ENCODE measurements at places on chromosomes 12 and 14. TPM values are rescaled to one million over a fixed set of nuclear protein-coding genes. Genes with fewer than 3 reads are reported as not detected.

Gene NTF3
- not detected for total RNA-seq

Gene PSMA3
- total RNA-seq: 284 TPM

Gene RGS6
- 3.1 TPM for total RNA-seq

Gene TMEM132C
- total RNA-seq: not detected

Gene CPNE6
- total RNA-seq: 0.12 TPM

Gene EPYC
- not detected for total RNA-seq

Gene TMEM233
- not detected for total RNA-seq

Gene A2M
- not detected for total RNA-seq

Gene LTBR
- 0.30 TPM for total RNA-seq

Gene ADGRD1
- 2.2 TPM for total RNA-seq

Gene RDH16
- total RNA-seq: 0.35 TPM

Gene SCNN1A
- total RNA-seq: 0.49 TPM

Gene CISTR
- not detected for total RNA-seq

Gene OLR1
- total RNA-seq: not detected

Gene KCNC2
- total RNA-seq: not detected

Gene DGLUCY
- 176 TPM for total RNA-seq

Gene OR4N5
- total RNA-seq: not detected

Gene ACOT6
- not detected for total RNA-seq

Gene NTS
- not detected for total RNA-seq

Gene DPPA3
- not detected for total RNA-seq

Gene PROX2
- total RNA-seq: 0.21 TPM

Gene MMP19
- total RNA-seq: not detected

Gene RPS6KL1
- total RNA-seq: 3.6 TPM

Gene RBMS2
- total RNA-seq: 9.3 TPM

Gene GLIPR1L1
- not detected for total RNA-seq

Gene DYNLL1
- total RNA-seq: 264 TPM

Gene INHBC
- total RNA-seq: not detected

Gene LYZ
- not detected for total RNA-seq

Gene CPSF6
- total RNA-seq: 103 TPM

Gene COX14
- total RNA-seq: 64.5 TPM

Gene TSHR
- total RNA-seq: not detected

Gene C12orf56
- not detected for total RNA-seq

Gene FOXN4
- total RNA-seq: not detected

Gene SIX6
- not detected for total RNA-seq

Gene TROAP
- total RNA-seq: 89.5 TPM

Gene ISM2
- not detected for total RNA-seq
